ENCODE measurements at places on chromosomes 5 and 9. TPM values are rescaled to one million over a fixed set of nuclear protein-coding genes. Genes with fewer than 3 reads are reported as not detected.

DNA sequence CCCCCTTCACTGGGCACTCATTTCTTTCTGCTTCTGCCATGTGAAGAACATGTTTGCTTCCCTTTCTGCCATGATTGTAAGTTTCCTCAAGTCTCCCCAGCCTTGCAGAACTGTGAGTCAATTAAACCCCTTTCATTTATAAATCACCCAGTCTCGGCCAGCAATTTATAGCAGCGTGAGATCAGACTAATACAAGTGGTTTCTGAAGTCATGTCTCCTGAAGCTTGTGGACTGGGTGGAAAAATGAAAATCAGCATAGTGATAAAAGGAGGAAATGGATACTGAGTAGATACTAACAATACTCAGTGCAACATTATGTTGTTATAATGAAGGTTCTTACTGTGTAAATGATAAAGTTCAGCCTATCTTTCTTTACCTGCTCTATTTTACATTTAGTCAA, 35.1 kb downstream of the NNT start:
- DNase-seq = no peak

The MOCS2 gene
- 86.6 TPM for polyA plus RNA-seq

DNA sequence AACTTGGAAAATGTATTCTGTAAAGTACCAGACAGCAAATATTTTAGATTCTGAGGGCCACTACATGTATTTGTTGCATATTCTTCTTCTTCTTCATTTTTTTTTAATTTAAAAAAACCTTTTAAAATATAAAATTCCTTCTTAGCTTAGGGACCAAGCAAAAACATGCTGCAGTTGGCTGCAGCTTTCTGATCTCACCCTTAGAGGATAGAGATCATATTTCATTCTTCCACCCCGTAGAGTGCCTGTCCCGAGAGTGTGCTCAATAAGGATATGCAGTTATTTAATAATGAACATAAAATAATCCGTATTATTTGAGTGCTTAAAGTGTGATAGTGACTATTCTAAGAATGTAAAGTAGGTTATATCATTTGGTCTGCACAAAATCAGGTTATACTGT, 204.2 kb upstream of the CD180 start:
- DNase-seq = no peak

DNA sequence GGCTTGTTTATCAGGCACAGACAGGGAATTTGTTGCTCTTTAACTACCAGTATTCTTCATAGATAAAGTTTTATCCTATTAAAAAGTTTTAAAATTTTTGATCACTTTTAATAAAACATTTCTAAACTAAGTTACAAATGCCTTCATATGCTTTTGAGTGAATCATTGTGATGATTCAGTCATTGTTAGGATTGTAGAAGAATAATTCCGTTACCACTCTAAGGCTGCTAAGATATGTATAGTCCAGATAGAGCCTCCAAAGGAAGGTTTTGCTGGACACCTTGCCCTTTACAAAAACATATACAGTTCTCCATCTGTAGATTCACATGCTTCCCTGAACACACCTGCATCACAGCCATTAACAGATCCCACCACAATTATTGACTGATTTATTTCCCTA, 233.7 kb downstream of the SPOCK1 start:
- DNase-seq = no peak

DNA sequence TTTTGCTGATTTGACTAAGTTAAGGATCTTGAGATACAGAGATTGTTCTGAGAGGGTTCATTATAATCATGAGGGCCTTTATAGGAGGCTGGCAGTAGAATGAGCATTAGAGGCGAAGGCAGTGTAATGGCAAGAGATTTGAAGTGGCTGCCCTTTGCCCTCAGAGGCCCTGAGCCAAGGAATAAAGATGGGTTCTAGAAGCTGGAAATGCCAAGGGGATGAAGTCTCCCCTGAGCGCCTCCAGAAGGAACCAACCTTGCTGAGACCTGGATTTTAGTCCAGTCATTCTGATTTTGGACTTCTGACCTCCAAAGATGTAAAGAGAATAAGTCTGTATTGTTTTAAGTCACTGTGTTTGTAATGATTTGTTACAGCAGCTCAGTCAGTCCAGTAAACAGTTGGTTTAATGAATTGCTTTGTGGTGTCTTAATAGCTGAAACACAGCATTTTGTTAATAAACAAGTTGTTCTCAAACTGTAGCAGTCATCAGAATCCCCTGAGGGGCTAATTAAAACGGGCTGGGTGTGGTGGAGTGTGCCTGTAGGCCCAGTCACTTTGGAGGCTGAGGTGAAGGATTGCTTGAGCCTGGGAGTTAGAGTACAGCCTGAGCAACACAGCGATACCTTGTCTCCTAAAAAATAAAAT, 23.2 kb downstream of the GLRX start:
- DNase-seq = no peak

The RNF183 gene
- 5.2 TPM for polyA plus RNA-seq

The IGFBPL1 gene
- 1.8 TPM for polyA plus RNA-seq

DNA sequence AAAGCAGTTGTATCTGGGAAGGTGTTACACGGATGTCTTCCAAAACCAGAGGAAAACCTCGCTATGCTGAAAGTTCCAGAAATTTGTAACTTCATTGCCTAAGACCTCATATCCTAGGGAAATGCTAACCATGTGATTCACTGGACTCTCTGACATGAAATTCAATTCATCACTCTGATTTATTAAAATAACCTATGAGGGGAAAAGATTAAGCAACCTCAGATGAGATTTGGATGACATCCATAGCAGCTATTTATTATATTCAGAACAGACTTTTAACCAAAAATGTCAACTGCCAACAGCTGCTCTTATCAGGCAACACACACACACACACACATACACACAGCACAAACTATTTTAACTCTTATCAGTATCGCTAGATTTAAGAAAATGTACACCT, 1006.4 kb upstream of the CTNND2 start:
- DNase-seq = no peak

DNA sequence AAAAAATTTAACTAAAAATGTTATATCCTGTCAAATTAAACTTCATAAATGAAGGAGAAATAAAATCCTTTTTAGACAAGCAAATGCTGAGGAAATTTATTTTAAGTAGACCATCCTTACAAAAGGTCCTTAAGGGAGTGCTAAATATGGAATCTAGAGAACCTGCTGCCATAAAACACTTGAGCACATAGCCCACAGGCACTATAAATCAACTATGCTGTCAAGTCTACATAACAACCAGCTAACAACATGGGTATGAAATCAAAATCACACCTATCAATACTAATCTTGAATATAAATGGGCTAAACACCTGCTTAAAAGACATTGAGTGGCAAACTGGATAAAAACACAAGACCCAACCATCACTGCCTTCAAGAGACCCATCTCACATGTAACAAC, 15.1 kb upstream of the PRSS3 start:
- DNase-seq = no peak

GRCh38 chr9:98997604-98998003, 53.9 kb downstream of the COL15A1 start:
- DNase-seq = no peak

- DNase-seq = no peak
Observed at GRCh38 chr5:118698774-118699173, 289.6 kb downstream of the DTWD2 start.

GRCh38 chr5:134994560-134995156, 27.0 kb downstream of the CATSPER3 start:
- DNase-seq = no peak

GRCh38 chr5:132063090-132063911, 2.8 kb downstream of the IL3 start:
- no peak for DNase-seq

GRCh38 chr5:15702102-15702501, 202.1 kb downstream of the FBXL7 start:
- no peak for DNase-seq

DNA sequence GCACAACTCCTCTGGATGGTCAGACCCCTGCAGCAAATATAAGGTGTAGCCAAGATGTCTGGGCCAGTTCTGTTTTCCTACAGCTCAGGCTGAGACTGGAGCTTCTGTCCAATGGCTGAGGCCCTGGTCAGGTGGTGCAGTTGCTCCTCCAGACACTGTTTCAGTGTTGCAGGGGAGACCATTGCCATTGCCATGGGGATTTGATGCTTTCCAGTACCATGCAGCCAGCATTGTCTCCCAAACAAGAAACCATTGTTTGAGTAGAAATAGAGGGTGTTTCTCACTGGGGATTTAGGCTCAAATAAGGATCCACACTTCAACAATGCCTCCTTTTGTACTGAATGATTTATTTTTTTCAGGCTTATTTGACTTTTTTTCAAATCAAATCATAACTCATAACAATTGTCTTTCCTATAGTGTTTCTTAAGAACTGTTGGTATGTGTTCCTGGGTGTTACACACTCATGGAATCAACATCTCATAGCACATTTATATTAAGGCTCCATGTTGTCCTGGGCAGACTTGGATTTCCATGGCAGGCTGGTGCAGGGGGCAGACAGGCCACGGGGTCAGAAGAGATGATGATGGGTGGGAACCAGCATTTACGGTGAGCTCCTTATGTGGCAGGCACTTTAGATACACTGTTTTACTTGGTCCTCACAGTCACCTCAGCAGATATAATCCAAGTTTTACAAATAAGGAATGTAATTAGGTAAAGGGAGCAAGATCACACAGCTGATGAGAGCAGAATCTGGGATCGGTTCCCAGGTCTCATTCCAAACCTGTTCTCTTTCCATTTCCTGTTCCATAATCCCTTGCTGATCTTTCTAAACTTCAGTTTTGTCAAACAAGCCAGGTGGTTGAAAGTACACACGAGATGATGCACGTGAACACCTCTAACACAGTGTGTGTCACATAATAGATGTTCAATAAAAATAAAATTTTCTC, 95.9 kb upstream of the GNAQ start:
- DNase-seq = no peak

DNA sequence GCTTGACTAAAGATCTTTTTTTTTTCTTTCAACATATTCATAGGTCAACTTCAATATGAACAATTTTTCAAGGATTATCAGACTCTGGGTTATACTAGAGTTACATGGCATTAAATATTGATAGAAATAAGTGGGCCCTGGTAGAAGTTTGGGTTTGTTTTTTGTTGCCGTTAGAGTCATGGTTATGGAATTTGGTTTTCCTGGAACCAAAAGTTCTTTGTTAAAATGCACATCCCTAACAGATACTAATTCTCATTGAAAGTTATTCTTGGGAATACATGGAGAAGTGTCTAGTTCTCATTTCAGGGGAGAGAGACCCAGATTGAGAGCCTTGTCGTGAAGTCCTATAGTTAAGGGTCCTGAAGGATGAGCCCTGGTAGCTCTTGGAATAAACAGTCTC, 124.9 kb downstream of the FGF1 start:
- no peak for DNase-seq

GRCh38 chr5:74415695-74416102, 224.8 kb downstream of the ENC1 start:
- DNase-seq = no peak

DNA sequence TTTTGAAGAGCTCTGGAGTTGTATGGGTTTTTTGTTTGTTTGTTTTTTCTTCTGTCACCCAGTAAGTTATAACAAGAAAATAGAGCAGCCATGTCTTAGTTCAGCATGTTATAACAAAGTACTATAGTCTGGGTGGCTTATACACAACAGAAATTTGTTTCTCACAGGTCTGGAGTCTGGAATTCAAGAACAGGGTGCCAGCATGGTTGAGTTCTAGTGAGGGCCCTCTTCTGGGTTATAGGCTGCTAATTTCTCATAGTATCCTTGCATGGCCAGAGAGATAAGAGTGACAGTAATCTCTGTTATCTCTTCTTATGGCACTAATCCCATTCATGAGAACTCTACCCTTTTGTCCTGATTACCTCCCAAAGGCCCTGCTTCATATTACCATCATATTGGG, 114.7 kb downstream of the GIN1 start:
- no peak for DNase-seq

- peak; percentile 16 for DNase-seq
Observed at GRCh38 chr5:43121913-43122484, 1.3 kb downstream of the ZNF131 start.

The DAP gene
- polyA plus RNA-seq = 119 TPM

DNA sequence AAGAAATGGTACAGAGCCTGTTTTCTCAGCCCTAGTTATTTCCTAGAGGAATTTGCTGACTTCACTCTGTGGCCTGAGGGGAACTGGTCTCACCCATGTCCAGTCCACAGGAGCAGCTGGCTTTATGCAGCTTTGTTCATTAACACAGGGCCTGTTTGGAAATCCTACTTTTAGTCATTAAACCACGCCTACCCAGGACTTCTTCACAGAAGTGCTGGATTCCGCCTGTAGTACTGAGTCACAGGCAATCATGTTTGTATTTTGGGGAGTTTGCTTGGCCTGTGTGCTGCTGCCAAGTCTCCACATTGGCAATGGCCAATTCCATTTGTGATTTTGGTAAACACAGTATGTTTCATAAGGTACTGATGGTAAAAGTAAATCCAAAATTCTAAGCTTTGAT, 52.8 kb downstream of the CTNND2 start:
- DNase-seq = no peak

- no peak for DNase-seq
Observed at GRCh38 chr5:123611406-123611709, 99.4 kb downstream of the CSNK1G3 start.

The ECSCR gene
- polyA plus RNA-seq = 28.9 TPM

The DRD1 gene
- not detected for polyA plus RNA-seq

GRCh38 chr5:104778-105296, 12.9 kb downstream of the PLEKHG4B start:
- DNase-seq = no peak

DNA sequence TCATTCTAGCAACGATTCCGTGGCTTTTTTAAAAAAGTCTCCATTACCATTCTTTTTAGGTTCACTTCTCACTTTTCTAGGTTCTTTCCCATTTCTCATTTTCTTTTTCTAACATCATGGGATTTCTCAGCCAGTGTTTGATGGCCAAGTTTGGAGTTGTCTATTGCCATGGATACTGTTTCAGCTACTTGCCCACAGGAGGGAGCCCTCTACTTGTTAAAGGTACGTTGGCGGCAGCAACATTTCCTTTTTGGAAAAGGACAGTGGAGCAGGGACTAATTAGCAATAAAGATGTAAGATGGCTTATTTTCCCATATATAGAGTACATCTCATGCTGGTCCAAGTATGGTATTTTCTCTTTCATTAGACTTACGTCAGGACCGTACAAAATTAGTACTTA, 2257.5 kb upstream of the C9orf72 start:
- DNase-seq = peak; percentile 36

DNA sequence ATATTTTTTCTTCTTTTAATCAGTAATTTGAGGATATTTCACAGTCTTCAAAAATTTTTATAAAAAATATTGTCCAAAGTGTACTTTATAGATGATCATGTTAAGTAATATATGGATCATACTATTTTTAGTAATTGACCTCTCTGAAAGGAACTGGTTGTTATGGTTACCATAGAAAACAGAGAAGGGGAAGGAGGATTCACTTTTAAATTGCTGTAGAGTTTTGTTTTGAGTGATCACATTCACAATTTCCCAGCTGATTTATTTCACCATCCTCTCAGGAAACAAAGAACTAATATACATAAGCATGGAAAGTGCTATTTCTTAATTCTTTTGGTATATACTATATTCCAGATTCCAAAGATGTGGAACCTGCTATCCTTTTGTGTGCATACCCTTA, 56.5 kb upstream of the NREP start:
- DNase-seq = no peak

The ARHGAP26 gene
- polyA plus RNA-seq = 11.4 TPM

GRCh38 chr5:113336975-113337374, 97.8 kb downstream of the TSSK1B start:
- DNase-seq = no peak

- no peak for DNase-seq
Observed at GRCh38 chr9:137405677-137406081, 17.3 kb downstream of the EXD3 start.

- no peak for DNase-seq
Observed at GRCh38 chr5:67771221-67771620, 444.3 kb upstream of the PIK3R1 start.

The TMEM203 gene
- polyA plus RNA-seq = 44.3 TPM
